ENCODE measurements at places on chromosomes 11 and 22. TPM values are rescaled to one million over a fixed set of nuclear protein-coding genes. Genes with fewer than 3 reads are reported as not detected.

Gene MIOX
- total RNA-seq = not detected

Gene OR51B2
- total RNA-seq = not detected

Gene MS4A6E
- total RNA-seq = not detected

Gene C2CD2L
- 10.8 TPM for total RNA-seq

- no peak for DNase-seq
Observed at GRCh38 chr11:119318240-119319135, 1.6 kb upstream of the MCAM start.

GRCh38 chr22:46684706-46685105 lies 53.3 kb downstream of the CERK start:
- peak; percentile 55 for DNase-seq

DNA sequence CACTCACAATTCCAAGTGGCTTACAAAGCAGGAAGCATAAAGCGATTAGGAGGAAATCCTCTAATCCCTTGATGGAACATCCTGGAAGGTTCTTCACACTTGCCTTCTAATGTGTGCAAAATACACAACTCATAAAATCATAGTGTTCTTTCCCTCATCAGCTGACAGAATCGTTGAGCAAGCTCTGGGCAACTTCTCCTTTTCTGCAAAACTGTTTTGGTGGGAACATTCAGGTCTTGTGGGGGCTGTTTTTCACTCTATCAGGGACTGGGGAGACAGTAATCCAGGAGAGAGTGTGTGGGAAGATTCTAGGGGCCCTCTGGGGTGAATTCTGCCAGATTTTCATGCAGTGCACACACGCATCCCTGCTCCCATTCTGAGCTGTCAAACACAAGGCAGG lies 53.2 kb downstream of the IRAG1 start:
- no peak for DNase-seq

DNA sequence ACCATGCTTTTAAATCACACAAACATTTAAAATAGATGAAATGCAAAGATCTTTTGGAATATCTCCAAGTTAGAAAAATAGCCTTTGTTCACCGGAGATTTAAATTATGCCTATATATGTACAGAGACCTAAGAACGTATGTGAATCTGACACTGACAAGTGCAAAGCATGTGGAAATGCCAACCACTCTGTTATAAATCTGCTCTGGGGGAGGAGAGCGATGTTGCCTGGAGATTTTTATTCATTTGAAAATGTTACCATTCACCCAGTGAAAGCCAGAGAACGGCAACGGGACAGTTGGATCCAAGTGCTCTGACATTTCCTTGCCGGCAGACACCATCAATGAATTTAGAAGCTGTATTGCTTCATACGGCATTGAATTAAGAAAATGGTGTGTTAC lies 39.8 kb upstream of the BMAL1 start:
- no peak for DNase-seq

DNA sequence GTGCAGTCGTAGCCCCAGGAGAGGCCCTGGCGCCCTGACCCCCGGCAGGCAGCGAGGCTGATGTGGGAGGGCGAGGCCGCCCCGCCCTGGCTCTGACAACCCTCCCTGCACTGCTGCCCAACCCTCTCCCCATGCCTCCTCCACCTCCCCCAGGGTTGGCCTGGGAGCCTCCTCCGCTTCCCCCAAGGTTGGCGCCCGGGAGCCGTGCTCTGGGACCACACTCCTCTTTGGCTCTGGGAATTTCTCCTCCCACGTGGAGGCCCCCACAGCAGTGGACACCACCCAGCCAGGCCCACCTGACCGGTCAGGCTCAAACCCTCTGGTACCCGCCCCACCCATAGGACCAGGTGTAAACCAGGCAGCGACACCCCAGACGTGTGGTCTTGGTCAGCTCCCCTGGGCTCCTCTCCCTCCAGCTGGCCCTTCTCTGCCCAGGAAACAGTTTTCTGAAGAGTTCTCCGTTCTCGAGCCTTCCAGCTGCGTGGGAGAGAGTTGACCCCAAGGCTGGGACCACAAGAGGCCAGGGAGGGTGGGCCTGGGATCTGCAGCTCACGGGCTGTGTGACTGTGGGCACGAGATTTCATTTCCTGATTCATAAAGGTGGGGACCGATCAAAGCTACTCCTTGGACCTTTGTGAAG lies 39.5 kb upstream of the BRSK2 start:
- DNase-seq = no peak

GRCh38 chr11:115418626-115419025 lies 85.6 kb downstream of the CADM1 start:
- DNase-seq = no peak

DNA sequence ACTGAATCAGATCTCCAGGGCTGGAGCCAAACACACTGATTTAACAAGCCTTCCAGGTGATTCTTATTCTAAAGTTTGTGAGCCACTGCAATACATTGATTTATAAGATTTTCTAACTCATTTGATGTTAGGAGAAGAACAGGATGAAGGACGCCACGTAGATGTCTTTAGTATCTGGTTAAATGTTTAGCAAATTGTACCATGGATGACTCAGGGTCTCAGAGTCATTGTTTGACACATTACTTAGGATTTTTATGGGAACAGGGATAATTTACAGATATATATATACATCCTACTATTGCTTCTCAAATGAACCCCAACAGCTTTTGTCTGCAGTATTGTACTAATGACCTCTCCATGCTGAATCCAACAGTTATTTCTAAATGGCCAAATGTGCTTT lies 143.1 kb upstream of the DDI1 start:
- no peak for DNase-seq

DNA sequence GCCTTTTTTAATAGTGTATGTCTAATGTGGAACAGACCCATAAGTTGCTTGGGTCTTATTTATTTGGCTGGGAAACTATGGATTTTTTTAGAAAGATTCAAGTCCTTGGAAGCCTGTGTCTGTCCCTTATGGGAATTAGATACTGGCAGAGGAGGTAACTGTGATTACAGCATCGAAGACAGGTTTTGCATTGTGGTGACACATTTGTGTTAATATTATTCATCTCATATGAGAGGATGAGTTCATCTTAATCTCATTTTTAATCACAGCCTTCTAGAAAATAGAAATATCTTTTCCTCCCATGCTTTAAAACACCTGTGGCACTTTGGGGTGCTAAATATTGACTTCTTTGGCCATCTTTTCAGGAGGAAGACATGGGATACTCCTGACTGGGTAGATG lies 9.2 kb downstream of the TAB1 start:
- no peak for DNase-seq
